ENCODE measurements at places on chromosomes 7 and 10. TPM values are rescaled to one million over a fixed set of nuclear protein-coding genes. Genes with fewer than 3 reads are reported as not detected.
A peak's percentile ranks its signal among the peaks of the same experiment; 100 is the strongest.

- DNase-seq = peak; percentile 19
Observed at GRCh38 chr7:16028103-16028502, 341.6 kb upstream of the MEOX2 start.

GRCh38 chr10:62638062-62638477, 166.4 kb upstream of the ADO start:
- DNase-seq = no peak

DNA sequence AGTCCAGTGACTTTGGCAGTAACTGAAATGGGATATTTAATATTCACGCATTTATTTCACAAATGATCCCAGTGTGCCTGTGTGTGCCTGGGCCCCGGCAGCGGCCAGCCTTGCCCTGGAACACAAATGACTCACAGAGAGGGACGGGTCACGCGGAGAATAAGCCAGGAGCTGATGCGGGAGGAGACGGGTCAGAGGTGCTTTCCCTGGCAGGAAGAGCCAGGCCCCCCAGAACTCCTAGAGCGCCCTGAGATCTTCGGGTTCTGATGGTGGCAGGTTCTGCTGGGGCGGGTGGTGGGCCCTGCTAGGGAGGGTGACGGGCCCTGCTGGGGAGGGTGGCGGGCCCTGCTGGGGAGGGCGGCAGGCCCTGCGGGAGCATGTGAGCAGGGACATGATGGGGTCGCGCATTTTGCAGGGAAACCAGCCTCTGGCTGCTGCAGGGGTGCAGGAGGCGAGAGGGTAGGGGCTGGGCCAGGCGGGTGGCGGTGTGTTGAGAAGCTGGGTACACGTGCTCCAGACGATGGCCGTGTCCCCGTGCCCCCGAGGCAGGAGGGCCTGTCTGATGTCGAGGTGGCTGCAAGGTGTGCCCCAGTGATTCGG, 84.2 kb upstream of the DIP2C start:
- DNase-seq = no peak

GRCh38 chr10:118760265-118760664, 5.5 kb upstream of the CACUL1 start:
- DNase-seq = no peak

DNA sequence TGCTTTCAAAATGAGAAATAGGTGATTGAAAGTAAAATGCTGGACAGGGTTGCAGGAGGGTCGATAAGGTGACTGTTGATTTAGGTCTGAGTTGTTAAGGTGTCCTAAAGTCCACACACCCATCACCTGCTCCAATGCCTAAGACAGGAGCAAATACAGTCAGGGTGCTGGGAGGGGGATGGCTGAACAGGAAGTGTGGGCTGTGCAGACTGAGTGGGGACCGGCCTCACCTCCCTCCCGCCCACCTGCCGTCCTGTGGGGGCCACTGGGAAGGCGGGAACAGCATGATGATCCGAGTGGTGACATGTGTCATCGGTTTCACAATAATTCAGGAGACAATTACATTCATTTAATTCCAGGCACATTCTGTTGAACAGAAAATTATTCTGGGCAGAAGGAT, 260.8 kb downstream of the DNAJB6 start:
- DNase-seq = no peak

- DNase-seq = no peak
Observed at GRCh38 chr7:158030566-158030965, 557.1 kb downstream of the PTPRN2 start.

- DNase-seq = no peak
Observed at GRCh38 chr10:71395621-71396020, 1.1 kb upstream of the CDH23 start.

GRCh38 chr7:24831240-24831639, 74.0 kb upstream of the GSDME start:
- no peak for DNase-seq

GRCh38 chr7:142669074-142669654, 80.1 kb upstream of the PRSS1 start:
- no peak for DNase-seq

DNA sequence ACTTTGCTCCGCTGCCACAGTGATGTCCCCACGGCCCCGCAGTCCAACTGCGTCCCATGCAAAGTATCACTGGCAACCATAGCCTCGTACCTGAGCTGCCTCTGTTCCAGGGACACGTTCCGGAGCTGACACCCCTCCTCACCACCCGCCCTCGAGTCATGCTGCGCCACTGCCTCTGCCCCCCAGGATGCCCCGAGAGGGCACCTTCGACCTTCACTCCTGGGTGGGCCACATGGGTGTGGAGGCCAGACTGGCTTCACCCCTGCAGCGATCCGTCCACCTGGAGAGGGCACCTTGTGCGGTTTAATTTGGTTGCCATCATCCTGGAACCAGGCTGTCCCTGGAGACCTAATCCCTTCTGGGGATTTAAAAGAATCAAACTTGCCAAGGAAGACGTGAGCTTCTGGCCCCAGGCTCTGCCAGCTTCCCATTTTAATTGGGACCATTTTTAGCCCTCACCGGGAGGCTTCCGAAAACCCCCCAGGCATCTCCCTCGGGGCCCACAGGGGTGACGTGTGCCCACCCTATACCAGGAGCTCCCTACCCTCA, 19.2 kb upstream of the TNRC18 start:
- DNase-seq = no peak

- DNase-seq = no peak
Observed at GRCh38 chr10:95406651-95407280, 116.0 kb upstream of the PDLIM1 start.

DNA sequence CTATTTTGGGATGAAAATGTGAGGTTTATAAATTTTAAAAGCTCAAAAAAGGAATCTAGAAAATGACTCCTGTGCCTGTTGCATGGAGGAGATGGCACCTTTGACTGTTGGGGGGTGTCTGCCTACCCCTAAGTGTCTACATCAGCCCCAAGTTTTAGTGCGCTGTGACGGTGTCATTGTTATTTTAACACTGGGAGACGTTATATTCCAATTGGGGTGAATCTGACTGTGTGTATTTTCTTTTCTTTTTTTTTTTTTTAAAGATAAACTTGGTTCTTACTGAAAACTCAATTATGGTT, 517 bp downstream of the SRGN start:
- DNase-seq = no peak

DNA sequence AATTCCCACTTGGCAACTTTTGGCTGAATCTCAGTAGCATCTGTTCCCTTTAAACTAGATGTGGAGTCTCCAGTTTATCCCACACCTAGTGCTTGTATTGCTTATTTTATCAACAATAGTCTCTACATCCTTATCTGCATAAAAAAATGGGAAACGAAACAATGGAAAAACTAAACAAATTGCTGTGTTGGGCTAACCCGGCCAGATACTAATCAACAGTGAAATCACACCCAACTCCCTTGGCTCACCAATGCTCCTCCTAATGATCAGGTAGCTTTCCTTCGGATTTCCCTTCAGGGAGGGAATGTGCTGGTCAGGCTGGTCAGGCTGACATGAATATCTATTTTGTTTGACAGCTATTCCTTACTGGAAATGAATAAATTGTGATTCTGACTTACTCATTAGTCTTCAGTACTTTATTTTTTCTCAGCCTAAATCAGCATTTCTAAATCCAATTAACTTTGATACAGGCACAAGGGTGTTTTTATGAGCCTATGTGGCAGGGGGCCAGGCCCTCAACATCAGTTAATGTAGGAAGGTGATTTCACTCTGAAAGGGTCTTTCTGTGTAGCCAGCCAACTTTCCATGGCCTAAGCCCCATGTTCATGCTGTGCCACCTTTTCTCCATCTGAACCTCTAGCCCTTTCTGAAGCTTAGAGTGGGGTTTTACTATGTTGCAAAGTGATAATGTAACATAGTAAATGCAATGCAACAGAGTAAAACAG, 170.5 kb upstream of the NPSR1 start:
- DNase-seq = no peak

GRCh38 chr7:3641582-3641981, 340.5 kb downstream of the SDK1 start:
- no peak for DNase-seq

DNA sequence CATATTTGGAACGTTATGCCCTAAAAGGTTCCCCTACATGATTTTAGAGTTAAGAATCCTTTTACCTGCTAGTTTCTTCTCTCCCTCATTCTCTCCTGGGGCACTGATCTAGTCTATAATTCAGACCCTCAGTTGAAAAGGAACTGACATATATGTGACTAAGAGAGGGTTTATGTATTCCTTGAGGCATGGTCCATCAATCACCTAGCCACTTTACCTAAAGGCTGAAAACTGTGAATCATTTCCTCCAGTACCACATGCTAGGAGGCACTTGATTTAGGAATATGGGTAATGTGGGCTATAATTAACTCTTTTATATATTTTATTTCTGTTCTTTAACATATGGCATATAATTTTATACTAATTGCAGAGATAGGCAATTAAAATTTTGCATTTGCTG, 303.5 kb downstream of the BBS9 start:
- no peak for DNase-seq

- no peak for DNase-seq
Observed at GRCh38 chr10:34548466-34548865, 266.6 kb downstream of the PARD3 start.

- DNase-seq = peak; percentile 41
Observed at GRCh38 chr10:48670978-48671913, 13.4 kb upstream of the WDFY4 start.

- DNase-seq = no peak
Observed at GRCh38 chr7:99143521-99143852, 421 bp downstream of the SMURF1 start.

DNA sequence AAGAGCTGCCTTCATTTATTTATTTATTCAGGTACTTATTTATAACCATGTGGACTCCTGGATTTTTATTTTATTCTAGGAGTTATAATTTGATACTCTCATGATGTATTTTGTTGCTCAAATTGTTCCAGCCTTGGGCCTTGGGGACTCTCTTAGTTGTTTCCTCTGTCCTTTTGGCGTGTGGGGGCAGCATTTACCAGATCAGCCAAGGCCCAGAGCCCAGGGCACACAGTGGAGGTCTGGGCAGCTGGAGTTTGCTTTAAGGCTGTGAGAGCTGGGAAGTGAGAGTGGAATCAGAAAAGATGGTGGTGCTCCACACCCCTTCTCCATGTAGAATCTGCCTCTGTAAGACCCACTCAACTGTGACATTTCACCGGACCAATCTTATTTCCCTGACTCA, 398.9 kb downstream of the RPS24 start:
- DNase-seq = no peak

DNA sequence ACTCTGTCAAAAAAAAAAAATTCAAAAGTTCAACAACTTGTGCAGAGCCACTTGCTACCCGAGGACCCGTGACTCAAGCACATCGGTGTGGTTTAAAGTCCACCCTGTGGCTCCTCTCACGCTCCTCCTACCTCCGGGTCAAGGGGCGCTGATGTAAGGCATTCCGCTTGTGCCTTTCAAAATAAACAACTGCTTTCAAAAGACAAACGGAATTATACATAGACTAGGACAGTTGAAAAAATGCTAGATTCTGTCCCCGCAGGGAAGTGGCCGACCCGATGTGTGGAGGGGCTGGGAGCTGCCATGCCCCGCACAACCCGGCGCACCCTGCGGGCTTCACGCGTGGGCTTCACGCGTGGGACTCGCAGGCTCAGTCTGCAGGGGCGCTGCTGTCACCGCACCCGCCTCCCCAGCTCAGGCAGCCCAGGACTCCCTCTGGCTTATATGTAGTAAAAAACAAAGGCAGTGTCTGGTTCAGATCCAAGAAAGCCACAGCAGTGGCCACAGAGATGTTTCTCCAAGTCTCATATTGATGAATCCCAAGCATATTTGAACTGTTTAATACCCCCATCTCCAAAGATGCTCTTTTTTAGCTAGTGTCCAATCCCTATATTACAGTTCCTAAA, 239.7 kb upstream of the INHBA start:
- DNase-seq = peak; percentile 26

DNA sequence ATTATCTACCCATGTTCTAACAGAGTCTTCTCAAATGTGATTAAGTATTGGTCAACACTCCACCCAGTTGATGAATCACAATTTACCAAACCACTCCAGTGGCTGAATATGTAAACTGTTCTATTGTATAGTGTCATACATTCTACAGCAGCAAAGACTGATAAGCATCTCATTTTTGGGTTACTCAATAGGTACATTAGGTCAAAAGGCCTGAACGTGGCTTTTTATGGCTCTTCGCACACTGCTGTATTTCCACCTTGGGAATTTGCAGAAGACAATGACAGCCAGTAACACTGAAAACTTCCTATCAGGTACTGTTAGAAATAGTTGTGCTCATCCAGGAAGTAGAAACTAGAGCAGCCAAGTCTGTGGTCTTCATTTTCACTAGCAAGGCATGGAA, 166.9 kb downstream of the GLI3 start:
- no peak for DNase-seq

DNA sequence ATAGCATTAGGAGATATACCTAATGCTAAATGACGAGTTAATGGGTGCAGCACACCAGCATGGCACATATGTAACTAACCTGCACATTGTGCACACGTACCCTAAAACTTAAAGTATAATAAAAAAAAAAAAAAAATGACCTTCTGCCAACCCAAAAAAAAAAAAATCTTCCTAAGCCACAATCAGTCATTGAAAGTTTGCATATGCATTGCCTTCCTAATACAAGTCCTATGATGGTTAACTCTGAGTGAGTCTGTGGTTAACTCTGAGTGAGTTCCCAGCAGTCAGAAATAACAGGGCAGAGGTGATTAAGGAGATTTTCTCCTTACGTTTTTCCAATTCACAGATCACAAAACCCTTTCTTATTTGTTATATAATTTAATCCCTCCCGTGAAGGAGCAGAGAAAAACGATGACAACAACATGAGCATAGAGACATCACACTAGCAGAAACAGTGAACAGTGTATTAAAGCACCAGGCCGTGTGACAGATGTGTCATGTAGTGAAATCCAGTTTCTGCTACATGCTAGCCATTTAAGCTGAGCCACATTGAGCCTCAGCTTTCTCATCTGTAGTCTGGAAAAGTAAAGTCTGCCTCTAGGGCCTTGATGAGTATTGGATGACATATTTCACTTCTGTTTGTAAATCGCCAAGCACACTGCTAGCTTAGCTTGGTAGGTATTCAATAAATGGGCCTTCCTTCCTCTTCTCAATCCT, 7.4 kb upstream of the RNF148 start:
- no peak for DNase-seq

GRCh38 chr10:8112942-8113442, 58.5 kb downstream of the GATA3 start:
- DNase-seq = no peak

DNA sequence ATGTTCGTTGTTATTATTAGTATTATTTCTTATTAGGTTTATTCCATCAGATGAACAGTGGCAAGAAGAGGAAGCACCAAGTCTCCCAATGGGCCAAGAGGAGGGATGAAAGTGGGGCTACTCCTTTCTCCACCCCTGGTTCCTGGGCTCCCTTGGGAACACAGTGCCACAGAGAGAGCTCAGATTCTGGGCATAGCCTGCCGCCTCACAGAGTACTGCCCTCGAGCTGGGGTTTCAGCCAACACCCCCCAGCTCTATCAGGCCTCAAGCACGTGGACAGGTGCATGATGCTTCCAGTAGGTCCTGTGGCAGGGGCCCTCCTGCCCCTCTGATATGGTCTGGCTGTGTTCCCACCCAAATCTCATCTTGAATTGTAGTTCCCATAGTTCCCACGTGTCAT, 103.6 kb upstream of the RNF32 start:
- no peak for DNase-seq

YKT6 gene
- polyA plus RNA-seq = 80.0 TPM

SPDYE9 gene
- polyA plus RNA-seq = 0.41 TPM

NKX2-3 gene
- polyA plus RNA-seq = not detected

RPP30 gene
- polyA plus RNA-seq = 53.3 TPM

SLC16A12 gene
- 32.1 TPM for polyA plus RNA-seq

FXYD4 gene
- polyA plus RNA-seq = not detected
